Central memory CD4-positive, alpha-beta T cell (primary cell): ENCODE measurements at places on chromosomes 1 and 21.

GRCh38 chr1:155978973-155979429 is 654 bp upstream of the ARHGEF2 start:
- peak; percentile 10 for DNase-seq

DNA sequence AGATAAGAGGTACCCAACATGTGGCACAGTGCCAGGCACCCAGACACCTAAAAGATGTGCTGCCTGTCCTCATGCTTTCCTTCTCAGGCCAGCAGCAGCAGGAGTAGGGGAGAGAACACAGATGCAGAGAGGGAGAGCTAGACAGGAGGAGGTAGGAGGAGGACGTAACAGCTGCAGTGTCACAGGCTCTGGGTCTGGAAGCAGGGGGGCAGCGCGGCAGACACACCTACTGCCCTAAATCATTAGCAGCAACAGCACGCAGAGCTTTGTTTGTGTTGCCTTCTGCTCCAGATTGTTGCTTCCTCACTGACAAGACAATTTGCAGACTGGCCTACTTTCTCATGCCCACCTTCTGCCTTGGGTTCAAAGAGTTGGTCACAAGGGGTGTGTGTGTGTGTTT is 196.7 kb upstream of the DAB1 start:
- no peak for DNase-seq

- no peak for DNase-seq
Observed at GRCh38 chr1:66043186-66043585, 250.5 kb downstream of the PDE4B start.

- DNase-seq, result no peak
Observed at GRCh38 chr1:5983361-5984103, 8.7 kb downstream of the NPHP4 start.

GRCh38 chr1:47622776-47623556 is 185.1 kb downstream of the FOXD2 start:
- no peak for DNase-seq

DNA sequence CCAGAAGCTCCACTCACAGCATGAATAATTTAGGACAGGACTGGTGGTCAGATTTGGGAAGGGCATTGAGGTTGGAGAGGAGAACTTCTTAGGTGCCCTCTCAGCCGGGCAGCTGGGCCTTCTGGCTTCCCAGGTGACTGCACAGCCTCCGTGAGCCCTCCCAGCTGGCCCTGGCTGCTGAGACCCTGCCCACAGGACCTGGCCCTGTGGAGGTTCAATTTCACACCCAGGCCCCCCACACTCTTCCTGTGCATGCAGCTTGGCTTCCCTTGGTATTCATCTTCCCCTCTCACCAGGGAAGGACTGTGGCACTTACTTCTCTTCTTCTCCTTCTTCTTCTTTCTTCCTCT is 50.6 kb downstream of the NDUFS5 start:
- DNase-seq, result no peak

- no peak for DNase-seq
Observed at GRCh38 chr21:45834821-45835293, 146.7 kb upstream of the COL6A1 start.

DNA sequence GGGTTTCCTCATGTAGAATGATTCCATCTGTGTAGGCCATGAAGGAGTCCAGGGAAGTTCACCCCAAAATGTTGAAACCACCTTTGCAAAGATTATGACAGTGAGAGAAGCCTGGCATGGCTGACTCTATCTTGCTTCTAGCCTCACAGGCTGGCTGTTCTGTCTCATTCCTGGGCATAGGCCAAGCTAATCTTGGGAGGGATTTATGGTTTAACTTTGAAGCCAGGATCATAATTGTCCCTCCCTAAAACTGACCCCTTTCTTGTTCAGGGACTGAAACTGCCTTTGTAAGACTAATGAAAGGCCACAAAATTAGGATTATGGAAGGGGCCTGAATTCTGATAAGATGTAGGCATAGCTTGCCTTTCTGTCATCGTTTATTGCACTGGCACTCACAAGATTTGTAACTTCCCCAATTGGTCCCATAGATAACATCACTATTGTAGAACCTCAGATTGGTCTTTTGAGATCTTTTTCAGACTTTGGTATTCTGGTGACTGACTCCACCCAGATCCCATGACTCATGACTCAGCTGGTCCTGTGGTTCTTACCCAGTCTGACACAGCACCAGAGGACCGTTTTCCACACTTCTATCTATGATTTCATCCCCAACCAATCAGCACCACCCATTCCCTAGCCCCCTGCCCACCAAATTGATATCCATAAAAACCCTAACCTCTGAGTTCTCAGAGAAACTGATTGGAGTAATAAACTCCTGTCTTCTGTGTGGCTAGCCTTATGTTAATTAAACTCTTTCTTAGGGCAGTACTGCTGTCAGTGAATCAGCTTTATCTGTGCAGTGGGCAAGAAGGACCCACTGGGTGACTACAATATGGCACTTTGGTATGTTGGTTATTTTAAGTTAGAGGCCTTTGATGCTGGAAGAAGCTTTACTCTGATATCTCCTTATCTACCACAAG is 13.6 kb upstream of the LAMTOR5 start:
- no peak for DNase-seq

DNA sequence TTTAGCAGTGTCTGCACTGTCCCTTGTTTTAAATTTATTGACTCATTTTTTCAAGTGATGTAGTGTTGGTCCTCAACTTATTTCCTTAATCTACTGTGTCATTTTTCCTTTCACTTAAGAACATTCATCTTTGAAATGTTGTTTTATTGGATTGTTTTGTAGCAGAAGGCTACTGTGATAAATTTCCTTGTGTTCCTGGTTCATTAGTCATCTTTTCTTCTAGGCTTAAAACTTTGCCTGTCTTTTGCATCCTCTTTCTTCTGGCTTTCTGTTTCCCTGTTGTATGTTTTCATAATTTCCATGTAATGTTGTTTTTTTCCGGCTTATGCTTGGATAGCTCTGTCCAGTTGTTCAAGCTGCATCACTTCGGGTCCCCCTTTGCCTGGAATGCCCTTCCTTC is 61.9 kb downstream of the UBE2T start:
- DNase-seq, result no peak

DNA sequence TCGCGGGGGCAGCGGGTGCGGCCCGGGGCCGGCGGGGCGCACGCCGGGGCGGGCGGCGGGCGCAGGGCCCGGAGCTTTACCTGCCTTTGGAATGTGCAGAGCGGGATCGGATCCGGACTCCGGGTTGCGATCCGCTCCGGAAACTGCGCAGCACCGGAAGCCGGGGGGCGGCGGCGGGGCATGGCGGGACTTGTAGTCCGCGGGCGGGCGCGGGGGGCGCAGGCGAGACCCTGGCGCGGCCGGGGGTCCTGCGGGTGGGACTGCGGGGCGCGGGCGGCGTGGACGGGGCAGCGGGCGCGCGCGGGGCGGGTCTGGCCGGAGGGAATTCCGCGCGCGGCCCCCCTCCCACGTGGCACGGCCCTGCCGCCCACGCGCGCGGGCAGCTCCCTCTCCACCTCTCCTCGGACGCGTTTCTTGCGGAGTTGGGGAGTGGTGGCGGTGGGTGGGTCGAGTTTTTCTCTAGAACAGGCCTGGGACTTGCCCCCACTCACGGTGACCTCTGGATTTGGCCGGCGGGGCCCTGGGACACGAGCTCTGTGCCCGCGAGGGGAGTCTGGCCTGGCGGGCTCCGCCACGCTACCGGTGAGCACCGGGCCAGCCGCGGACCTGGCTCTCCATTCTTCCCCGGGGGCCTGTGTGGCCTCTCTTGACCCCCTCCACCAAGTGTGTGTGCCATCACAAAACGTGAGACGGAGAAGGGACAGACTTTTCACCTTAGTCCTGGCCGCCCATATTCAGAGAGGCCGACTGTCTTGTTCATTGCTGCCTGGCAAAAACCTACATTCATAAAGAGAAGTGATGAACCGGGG is at the start of gene PRDM15:
PRDM15 (minus strand) TSS at position 155 of the 809 bp plus-strand sequence. CDS start 18,981 bp downstream, outside the sequence.
- DNase-seq, result peak; percentile 73

DNA sequence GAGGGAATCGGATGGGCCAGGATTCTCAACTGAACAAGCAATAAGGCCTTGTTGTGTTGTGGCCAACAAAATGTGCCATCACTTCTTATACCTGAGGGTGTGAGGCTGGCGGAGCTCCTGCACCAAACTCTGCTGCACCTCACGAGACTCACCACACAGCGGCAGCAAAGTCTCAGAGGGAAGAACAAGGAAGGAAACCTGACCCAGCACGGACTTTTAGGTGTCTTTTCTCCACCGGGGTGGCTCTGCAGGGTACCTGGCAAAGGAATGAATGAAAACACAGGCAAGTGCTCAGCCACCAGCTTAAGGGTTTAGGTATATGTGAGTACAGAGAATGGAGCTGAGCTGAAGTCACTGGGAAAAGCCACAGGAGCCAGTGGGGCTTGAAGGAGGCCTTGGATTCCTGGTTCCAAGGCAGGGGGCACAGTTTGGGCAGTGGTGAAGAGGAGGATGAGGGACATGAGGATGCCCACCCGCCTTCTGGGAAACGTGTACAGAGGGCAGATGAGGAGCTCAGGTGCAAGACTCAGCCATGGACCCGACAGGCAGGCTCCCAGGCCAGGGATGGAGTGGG is 31.1 kb upstream of the HSD3B1 start:
- no peak for DNase-seq

DNA sequence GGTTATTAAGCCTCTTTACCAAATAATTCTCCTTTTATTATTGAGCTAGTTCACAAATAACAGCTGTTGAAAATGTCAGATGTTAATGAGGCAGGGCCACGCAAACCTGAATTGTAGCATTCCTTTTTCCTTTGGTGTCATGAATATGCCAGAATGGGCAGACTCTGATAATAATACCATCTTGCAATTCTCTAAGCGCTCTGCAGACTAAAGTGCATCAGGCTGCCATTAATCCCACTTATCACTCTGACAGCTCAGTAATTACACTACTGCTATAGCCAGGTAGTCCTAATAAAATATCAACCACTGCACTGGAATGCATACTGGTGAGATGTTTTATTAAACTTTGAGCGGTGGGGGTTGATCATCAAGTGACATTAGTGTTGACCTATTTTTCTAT is 177.7 kb downstream of the DPYD start:
- DNase-seq, result no peak

DNA sequence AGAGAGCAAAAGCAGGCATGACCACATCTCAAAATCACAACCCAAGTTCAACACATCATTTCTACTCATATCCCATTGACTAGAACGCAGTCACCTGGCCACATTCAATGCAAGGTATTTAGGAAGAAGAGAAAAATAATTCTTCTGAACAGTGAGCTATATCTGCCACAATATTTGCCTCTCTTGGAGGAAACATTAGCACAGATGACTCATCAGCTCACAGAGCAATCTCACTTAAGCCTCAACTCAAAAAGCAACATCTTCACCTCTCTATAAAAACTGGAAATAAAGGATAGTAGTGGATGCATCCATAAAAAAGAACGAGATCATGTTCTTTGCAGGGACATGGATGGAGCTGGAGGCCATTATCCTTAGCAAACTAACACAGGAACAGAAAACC is 143.9 kb upstream of the FMN2 start:
- no peak for DNase-seq

DNA sequence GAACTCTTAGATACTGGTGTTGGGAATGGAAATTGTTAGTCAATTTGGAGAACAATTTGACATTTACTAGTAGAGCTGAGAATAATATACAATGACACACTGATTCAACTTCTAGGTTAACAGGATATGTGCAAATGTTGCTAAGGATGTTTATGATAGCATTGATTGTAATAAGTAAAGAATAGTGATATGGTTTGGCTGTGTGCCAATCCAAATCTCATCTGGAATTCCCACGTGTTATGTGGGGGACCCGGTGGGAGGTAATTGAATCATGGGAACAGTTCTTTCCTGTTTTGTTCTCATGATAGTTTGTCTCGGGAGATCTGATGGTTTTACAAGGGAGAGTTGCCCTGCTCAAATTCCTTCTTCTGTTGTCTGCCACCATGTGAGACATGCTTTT is 302.4 kb upstream of the TMPRSS15 start:
- DNase-seq, result no peak

GRCh38 chr1:231170875-231171274 is 9.0 kb downstream of the TRIM67 start:
- no peak for DNase-seq

DNA sequence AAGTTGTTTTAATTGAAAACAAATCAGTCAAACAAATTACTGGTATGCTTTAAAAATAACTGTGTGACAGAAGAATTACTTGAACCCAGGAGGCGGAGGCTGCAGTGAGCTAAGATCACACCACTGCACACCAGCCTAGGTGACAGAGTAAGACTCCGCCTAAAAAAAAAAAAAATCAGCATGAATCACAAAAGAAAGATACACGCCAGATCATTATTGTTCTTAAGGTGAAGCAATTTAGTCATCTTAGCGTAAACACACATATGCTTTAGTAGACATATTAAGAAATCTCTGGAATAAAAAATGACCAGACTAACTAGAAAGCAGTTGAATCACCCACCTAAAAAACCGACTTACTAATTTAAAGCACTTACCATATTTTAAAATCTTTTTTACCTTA is 20.2 kb downstream of the RERE start:
- no peak for DNase-seq

DNA sequence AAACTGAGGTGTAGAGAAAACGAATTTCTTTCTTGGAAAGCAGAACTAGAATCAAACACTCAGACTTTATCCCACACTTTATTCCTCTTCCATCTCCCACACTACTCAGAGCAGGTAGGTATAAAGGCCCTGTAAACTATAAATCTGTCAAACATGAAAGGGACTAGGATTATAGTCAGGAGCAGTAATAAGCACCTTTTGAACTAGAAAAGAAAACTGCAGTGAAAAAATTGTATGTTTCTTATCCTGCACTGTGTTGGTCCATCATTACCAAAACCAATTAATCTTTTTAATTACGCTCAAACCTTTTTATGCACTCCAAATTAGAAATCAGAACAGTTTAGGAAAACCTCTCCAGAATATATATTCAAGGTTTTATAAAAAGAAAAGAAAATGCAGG is 47.6 kb downstream of the LPAR3 start:
- no peak for DNase-seq

DNA sequence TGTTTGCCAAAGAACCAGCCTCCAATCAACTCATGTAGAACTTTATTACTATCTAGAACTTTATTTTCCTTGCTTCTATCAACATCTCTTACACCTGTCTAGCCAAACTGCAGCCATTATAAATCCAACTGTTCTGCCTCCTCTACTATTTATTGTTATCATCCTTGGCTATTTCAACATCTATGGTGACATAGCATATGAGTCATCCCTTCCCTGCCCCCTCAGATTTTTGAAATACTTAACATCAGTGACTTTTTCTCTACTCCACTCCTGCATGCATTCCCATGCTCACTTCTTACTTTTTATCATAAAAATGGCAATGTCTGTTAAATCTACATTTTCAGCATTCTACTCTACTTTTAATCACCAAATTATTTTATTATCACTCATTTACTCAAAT is 544.9 kb upstream of the NEGR1 start:
- DNase-seq, result no peak

- no peak for DNase-seq
Observed at GRCh38 chr1:210707300-210708240, 378.9 kb downstream of the HHAT start.
